Lower lobe of right lung (tissue), 2 donors: ENCODE measurements at places on chromosomes 4 and X. TPM values are rescaled to one million over a fixed set of nuclear protein-coding genes. Genes with fewer than 3 reads are reported as not detected.

GRCh38 chrX:108122748-108123147, 31.2 kb downstream of the ATG4A start:
- no peak for DNase-seq

GRCh38 chrX:9878146-9878820, 88.9 kb upstream of the CLDN34 start:
- DNase-seq = no peak

- no peak for DNase-seq
These were observed 242.0 kb downstream of the MAPK10 start for GRCh38 chr4:86117705-86118302.

The CXCL5 gene
- 5.4 TPM for total RNA-seq

The OFD1 gene
- total RNA-seq = 38.3 TPM
